ENCODE measurements at places on chromosomes 7 and 10. TPM values are rescaled to one million over a fixed set of nuclear protein-coding genes. Genes with fewer than 3 reads are reported as not detected.

DNA sequence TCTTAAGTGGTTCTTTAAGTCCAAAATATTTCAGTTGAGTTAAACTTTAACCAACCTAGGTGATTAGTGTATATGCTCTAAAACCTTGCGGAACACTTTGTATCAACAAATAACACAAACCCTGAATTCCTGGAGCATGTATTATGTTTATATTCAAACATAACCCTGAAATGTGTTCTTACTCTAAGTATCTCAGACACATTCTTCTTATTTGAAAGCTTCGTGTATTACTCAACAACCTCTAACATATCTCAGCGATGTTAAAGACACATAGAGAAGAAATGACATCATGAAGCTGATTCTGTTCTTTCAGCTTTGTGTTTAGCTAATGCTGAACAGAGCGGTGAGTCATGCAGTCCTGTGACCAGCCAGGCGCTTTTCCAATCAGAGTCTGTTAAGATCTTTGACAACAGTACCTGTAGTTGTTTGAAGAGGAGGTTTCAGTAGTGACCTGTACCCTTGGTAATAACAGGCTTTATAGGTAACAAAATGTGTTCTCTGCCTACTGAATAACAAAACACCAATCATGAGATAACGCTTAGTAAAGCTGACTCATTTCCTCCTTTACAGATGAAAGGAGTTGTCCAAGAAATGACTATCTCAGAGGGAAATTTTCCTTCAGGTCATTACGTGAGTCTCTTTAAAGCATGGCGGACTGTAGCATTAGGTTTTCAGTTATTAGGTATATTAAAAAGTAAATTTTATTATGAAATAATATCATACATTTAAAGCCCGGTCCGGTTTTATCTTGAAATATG lies 67.3 kb upstream of the KLF6 start:
- no peaks in the 10 kb centered on the region for H3K36me3 ChIP-seq
- H3K4me1 ChIP-seq = peaks cover 3% of the 10 kb centered on the region
- no peak for DNase-seq
- H3K4me3 ChIP-seq = no peak overlapping the region

GRCh38 chr7:139362302-139362701 lies 2.6 kb downstream of the LUC7L2 start:
- H3K36me3 ChIP-seq = no peaks in the 10 kb centered on the region
- H3K27ac ChIP-seq = no peak overlapping the region
- no peaks in the 10 kb centered on the region for H3K27me3 ChIP-seq
- peaks cover 19% of the 10 kb centered on the region for H3K4me1 ChIP-seq

GRCh38 chr10:56286096-56286495 lies 75.0 kb downstream of the ZWINT start:
- H3K27ac ChIP-seq = no peak overlapping the region
- H3K27me3 ChIP-seq = no peaks in the 10 kb centered on the region
- DNase-seq = no peak
- no peaks in the 10 kb centered on the region for H3K4me1 ChIP-seq
- no peaks in the 10 kb centered on the region for H3K36me3 ChIP-seq

DNA sequence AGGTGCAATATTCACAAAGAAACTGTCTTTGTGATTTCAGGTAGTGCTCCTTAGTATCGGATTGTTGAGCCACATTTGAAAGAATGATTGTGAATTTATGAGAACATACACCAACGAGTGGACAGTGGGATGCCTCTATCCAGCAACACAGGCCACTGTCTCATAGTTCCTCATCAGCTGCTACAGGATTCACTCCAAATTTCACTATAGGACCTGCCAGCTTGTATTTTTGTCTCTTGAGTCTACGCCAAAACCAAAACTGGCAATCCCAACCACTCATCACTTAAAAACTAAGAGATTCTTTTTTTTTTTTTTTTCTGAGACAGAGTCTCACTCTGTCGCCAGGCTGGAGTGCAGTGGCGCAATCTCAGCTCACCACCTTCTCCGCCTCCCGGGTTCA lies 964.5 kb downstream of the CNTNAP2 start:
- no peaks in the 10 kb centered on the region for H3K4me1 ChIP-seq
- no peaks in the 10 kb centered on the region for H3K27me3 ChIP-seq
- no peak overlapping the region for H3K27ac ChIP-seq
- no peaks in the 10 kb centered on the region for H3K36me3 ChIP-seq
- H3K4me3 ChIP-seq = no peak overlapping the region

- no peaks in the 10 kb centered on the region for H3K4me1 ChIP-seq
- DNase-seq = no peak
- no peaks in the 10 kb centered on the region for H3K36me3 ChIP-seq
- H3K4me3 ChIP-seq = no peak overlapping the region
- H3K27me3 ChIP-seq = no peaks in the 10 kb centered on the region
Measured at GRCh38 chr10:98825741-98826140, 379.0 kb upstream of the HPS1 start.

GRCh38 chr10:70943841-70944466 lies 55.6 kb upstream of the PCBD1 start:
- H3K27me3 ChIP-seq = no peaks in the 10 kb centered on the region
- no peak for DNase-seq
- H3K36me3 ChIP-seq = no peaks in the 10 kb centered on the region
- H3K4me3 ChIP-seq = no peak overlapping the region

Gene ACBD7
- 68.7 TPM for total RNA-seq

Gene CTAGE8
- total RNA-seq = 1.8 TPM

Gene SPDYE5
- not detected for total RNA-seq

Gene TACR2
- total RNA-seq = not detected

Gene ANXA8
- total RNA-seq = not detected

Gene GNAT3
- not detected for total RNA-seq

Measured in neural progenitor cell (in vitro differentiated cells).